Aorta (tissue), 5 donors: ENCODE measurements at places on chromosomes 2 and 18. TPM values are rescaled to one million over a fixed set of nuclear protein-coding genes. Genes with fewer than 3 reads are reported as not detected.
A peak's percentile ranks its signal among the peaks of the same experiment; 100 is the strongest.

DNA sequence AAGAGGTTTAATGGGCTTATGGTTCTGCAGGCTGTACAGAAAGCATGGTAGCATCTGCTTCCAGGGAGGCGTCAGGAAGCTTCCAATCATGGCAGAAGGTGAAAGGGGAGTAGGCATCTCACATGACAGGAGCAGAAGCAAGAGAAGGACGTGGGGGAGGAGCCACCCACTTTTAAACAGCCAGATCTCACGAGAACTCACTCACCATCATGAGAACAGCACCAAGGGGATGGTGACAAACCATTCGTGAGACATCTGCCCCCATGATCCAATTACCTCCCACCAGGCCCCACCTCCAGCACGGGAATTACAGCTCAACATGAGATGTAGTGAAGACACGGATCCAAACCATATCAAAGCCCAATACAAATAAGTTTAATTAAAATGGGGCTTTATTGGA, 113.8 kb downstream of the ATL2 start:
- H3K36me3 ChIP-seq, result no peaks in the 10 kb centered on the region
- H3K4me3 ChIP-seq, result no peak overlapping the region
- DNase-seq, result no peak
- H3K27me3 ChIP-seq, result no peaks in the 10 kb centered on the region

Gene ERLEC1
- 54.3 TPM for total RNA-seq

DNA sequence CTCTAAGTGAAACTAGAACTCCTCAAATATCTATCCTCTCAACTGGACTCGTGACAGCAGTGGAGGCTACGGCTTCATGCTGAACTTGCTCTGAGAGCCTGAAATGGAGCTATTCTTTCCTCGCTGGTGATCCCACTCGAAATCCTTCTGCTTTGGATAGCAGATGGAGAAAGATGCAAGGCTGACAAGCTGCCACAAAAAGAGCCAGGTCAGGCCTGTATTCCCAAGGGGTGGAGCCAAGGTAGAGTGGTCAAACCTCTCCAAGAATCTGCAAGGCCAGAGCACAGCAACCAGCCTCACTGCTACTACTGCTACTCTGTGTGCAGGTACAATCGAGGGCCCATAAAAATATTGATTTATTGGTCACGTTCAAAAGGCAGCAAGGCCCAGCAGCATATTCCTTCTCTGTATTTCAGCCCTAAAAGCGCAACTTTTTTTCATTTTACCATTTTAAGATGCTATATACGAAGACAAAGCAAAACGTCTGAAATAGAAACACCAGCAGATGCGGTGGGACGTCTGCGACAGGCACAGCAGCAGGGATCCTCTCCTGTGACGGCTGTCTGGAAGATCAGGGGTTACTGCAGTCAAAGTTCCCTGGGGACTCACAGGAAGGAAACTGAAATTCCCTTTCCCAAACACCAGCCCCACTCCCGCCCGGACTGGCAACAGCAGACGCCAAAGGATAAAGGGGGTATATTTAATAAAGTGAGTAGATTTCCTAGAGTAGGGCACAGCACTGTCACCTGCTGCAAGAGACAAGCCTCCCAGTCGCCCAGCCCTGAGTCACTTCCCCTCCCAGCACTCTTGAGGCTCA, 2.4 kb downstream of the SPRED2 start:
- no peak overlapping the region for H3K27ac ChIP-seq
- DNase-seq, result no peak
- no peaks in the 10 kb centered on the region for H3K27me3 ChIP-seq
- peak overlapping the region; percentile 88 for H3K4me3 ChIP-seq
- H3K4me1 ChIP-seq, result no peaks in the 10 kb centered on the region

Gene PARD6G
- 4.1 TPM for total RNA-seq

DNA sequence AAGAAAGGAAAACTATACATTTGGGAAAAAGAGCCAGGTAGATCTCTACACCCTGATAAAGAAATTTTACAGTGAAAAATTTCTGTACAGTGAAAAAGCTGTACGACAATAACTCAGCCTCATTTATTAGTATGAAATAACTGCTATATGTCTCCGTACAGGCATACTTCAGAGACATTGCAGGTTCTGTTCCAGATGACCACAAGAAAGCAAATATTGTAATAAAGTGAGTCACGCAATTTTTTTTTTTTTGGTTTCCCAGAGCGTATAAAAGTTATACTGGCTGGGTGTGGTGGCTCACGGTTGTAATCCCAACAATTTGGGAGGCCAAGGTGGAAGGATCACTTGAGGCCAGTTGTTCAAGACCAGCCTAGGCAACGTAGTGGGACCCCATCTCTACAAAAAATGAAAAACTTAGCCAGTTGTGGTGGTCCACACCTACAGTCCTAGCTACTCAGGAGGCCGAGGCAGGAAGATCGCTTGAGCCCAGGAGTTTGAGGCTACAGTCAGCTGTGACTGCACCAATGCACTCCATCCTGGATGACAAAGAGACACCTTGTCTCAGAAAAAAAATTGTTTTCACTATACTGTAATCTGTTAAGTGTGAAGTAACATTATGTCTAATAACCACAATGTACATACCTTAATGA, 28.2 kb upstream of the AMMECR1L start:
- no peak for DNase-seq
- H3K27ac ChIP-seq, result no peak overlapping the region
- H3K4me1 ChIP-seq, result no peaks in the 10 kb centered on the region
- H3K27me3 ChIP-seq, result no peaks in the 10 kb centered on the region

Gene NT5C1B
- total RNA-seq, result not detected

GRCh38 chr18:37272226-37272625, 293.4 kb downstream of the CELF4 start:
- no peak overlapping the region for H3K4me3 ChIP-seq
- H3K36me3 ChIP-seq, result no peaks in the 10 kb centered on the region
- no peak overlapping the region for H3K27ac ChIP-seq

GRCh38 chr18:3055186-3055728, 42.3 kb upstream of the LPIN2 start:
- no peaks in the 10 kb centered on the region for H3K36me3 ChIP-seq
- no peaks in the 10 kb centered on the region for H3K4me1 ChIP-seq
- H3K4me3 ChIP-seq, result no peak overlapping the region
- H3K27me3 ChIP-seq, result no peaks in the 10 kb centered on the region

GRCh38 chr2:75007061-75007460, 48.6 kb downstream of the POLE4 start:
- no peaks in the 10 kb centered on the region for H3K27me3 ChIP-seq
- H3K4me1 ChIP-seq, result no peaks in the 10 kb centered on the region
- no peak overlapping the region for H3K27ac ChIP-seq
- H3K36me3 ChIP-seq, result no peaks in the 10 kb centered on the region

Gene TSPYL6
- total RNA-seq, result not detected

Gene XDH
- not detected for total RNA-seq

- H3K4me1 ChIP-seq, result no peaks in the 10 kb centered on the region
- H3K27ac ChIP-seq, result no peak overlapping the region
- H3K27me3 ChIP-seq, result no peaks in the 10 kb centered on the region
- no peak overlapping the region for H3K4me3 ChIP-seq
Observed at GRCh38 chr2:162591403-162592083, 247.0 kb downstream of the KCNH7 start.

- no peak overlapping the region for H3K4me3 ChIP-seq
- no peak for DNase-seq
- no peaks in the 10 kb centered on the region for H3K36me3 ChIP-seq
- no peak overlapping the region for H3K27ac ChIP-seq
Observed at GRCh38 chr2:104826016-104826415, 27.9 kb upstream of the POU3F3 start.

GRCh38 chr2:98091738-98092137, 4.8 kb downstream of the VWA3B start:
- H3K27me3 ChIP-seq, result no peaks in the 10 kb centered on the region
- no peaks in the 10 kb centered on the region for H3K4me1 ChIP-seq
- H3K36me3 ChIP-seq, result no peaks in the 10 kb centered on the region

Gene MAP3K19
- not detected for total RNA-seq

Gene PDE1A
- 17.1 TPM for total RNA-seq

- DNase-seq, result no peak
- no peaks in the 10 kb centered on the region for H3K27me3 ChIP-seq
- no peak overlapping the region for H3K27ac ChIP-seq
- H3K4me1 ChIP-seq, result no peaks in the 10 kb centered on the region
- H3K36me3 ChIP-seq, result no peaks in the 10 kb centered on the region
- H3K4me3 ChIP-seq, result no peak overlapping the region
Observed at GRCh38 chr2:8334866-8335325, 347.0 kb upstream of the ID2 start.

DNA sequence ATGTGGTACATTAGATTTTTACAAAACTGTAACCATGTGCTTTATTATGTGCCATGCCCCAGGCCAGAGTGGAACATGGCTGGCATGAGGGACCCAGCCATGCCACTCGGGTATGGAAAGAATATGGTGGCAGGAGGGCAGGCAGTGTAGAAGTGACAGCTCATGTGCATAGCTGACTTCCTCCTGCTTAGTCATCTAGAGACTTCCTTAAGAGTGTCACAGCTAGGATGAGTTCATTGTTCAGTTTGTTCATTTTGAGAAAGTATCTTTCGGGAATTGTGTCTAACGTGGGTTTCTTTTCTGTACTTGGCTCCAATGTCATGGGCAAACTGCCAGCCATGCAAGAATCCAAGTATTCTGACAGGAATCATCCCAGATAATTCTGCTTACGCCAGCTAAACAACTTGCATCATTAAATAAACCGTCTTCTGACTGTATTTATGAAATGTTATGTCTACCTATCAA, 94.3 kb upstream of the ITGB6 start:
- DNase-seq, result peak; percentile 79
- no peak overlapping the region for H3K27ac ChIP-seq
- no peak overlapping the region for H3K4me3 ChIP-seq
- no peaks in the 10 kb centered on the region for H3K27me3 ChIP-seq

- H3K27ac ChIP-seq, result no peak overlapping the region
- no peaks in the 10 kb centered on the region for H3K4me1 ChIP-seq
- H3K4me3 ChIP-seq, result no peak overlapping the region
Observed at GRCh38 chr18:47404845-47405244, 153.4 kb upstream of the SKOR2 start.

DNA sequence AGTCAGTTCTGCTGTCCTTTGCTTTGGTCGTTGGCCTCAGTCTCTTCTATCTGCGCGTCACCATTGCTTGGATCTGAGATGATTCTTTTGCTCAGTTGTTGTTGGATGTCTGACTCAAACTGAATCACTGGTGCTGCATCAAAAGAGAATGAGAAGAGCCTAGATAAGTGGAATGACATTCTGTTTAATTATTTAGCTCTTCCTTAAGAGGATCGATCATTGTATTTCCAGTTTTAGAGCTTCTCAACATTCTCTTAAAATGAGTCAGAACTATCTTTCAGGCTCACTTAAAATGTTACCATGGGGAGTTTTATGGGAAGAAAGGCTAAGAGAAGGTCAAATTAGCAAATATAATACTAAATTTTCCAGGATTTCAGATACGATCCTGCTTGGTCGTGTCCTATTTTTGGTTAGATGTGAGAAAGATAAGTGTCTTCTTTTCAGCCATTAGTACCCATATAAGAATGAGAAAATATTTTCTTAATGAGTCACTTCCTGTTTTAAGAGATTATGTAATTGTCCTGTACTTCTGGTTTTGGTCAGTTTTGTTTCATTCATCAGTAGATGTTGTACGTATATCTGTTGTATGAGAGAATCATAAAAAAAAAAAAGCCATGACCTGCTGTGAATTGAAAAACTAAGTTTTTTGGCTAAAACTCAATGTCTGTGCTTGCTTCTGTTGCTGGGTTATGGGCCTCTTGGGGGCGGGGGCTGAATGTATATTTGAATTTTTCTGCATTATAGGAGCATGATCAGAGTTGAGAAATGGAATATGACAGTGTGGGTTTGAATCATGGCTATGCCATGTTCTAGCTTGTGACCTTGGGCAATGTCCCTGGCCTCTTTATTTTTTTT, 31.6 kb upstream of the CASP10 start:
- peaks cover 13% of the 10 kb centered on the region for H3K36me3 ChIP-seq
- peaks cover 1% of the 10 kb centered on the region for H3K4me1 ChIP-seq
- peak overlapping the region; percentile 50 for H3K27ac ChIP-seq

DNA sequence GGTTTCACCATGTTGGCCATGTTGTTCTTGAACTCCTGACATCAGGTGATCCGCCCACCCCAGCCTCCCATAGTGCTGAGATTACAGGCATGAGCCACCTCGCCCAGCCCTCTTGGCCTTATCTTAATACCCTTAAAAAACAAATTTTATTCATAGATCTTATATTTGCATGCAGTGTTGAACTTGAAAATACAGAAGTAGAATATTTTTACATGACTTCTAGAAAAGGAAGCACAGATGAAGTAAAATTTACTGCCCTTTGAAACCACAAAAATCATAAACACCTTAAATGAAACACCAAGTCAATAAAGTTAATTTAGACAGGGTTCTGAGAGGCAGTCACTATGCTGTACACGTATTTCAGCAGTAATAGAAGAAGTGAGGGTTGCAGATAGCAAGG, 145.7 kb downstream of the CERS6 start:
- H3K27ac ChIP-seq, result no peak overlapping the region
- H3K27me3 ChIP-seq, result no peaks in the 10 kb centered on the region
- H3K4me3 ChIP-seq, result no peak overlapping the region
- H3K4me1 ChIP-seq, result no peaks in the 10 kb centered on the region
- no peaks in the 10 kb centered on the region for H3K36me3 ChIP-seq
- no peak for DNase-seq

Gene RND3
- 67.0 TPM for total RNA-seq

Gene ABCG5
- not detected for total RNA-seq

DNA sequence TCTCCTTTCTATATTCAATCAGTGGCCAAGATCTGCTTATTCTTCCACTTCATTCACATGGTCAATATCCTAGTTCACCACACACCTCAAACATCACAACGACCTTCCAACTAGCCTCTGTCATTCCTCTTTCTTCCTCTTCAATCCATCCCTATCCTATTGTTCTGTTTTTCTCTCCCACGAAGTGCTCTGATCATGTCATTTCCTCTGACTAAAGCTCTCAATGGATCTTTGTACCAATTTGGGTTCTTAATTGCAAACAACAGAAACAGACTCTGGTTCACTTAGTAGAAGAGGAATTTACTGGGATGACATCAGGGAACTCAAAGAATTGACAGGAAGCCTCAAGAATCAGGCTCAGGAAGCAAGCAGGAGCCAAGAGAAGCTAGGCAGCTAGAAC, 23.5 kb downstream of the WNT10A start:
- no peaks in the 10 kb centered on the region for H3K4me1 ChIP-seq
- H3K36me3 ChIP-seq, result no peaks in the 10 kb centered on the region
- no peak for DNase-seq
- H3K4me3 ChIP-seq, result no peak overlapping the region
- H3K27me3 ChIP-seq, result no peaks in the 10 kb centered on the region
- no peak overlapping the region for H3K27ac ChIP-seq

DNA sequence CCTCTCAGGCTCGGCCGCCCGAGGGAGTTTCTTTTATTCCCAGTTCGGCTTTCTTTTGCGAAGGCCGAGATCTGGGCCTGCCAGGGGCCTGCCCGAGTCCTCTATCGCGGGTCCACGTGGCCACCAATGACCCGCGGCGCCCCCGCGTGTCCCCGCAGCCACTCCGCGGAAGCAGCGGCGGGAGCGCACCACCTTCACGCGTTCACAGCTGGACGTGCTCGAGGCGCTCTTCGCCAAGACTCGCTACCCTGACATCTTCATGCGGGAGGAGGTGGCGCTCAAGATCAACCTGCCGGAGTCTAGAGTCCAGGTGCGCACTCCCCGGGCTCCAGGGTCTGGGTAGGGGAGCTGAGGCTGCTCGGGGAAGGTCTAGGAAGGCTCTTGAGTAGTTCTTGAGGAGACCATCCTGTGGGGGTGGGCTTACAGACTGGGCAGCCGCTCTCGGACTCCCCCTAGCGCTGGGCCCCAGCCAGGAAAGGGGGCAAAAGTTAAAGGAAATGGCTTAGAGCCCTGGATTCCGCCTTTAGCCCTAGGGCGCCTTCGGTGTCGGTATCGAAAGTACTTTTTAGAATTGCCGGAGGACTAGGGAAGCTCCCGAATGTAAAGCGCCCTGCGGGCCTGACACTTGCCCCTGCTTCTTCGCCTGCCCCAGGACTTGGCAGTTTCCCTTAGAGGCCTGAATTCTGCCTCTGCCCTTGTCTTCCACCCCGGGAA, 3.4 kb downstream of the OTX1 start:
- H3K27me3 ChIP-seq, result peaks cover 6% of the 10 kb centered on the region
- H3K27ac ChIP-seq, result no peak overlapping the region
- no peaks in the 10 kb centered on the region for H3K4me1 ChIP-seq
- DNase-seq, result no peak
- no peaks in the 10 kb centered on the region for H3K36me3 ChIP-seq
- no peak overlapping the region for H3K4me3 ChIP-seq
